ENCODE measurements at places on chromosomes 4 and X.
A peak's percentile ranks its signal among the peaks of the same experiment; 100 is the strongest.

- no peak for DNase-seq
Measured at GRCh38 chr4:157558016-157558415, 337.5 kb downstream of the GRIA2 start.

GRCh38 chr4:62288808-62289541 is 1088.8 kb downstream of the ADGRL3 start:
- no peak for DNase-seq

GRCh38 chr4:1513936-1514483 is 107.8 kb upstream of the NKX1-1 start:
- no peak for DNase-seq

- no peak for DNase-seq
Measured at GRCh38 chrX:19799319-19800182, 87.8 kb downstream of the SH3KBP1 start.

DNA sequence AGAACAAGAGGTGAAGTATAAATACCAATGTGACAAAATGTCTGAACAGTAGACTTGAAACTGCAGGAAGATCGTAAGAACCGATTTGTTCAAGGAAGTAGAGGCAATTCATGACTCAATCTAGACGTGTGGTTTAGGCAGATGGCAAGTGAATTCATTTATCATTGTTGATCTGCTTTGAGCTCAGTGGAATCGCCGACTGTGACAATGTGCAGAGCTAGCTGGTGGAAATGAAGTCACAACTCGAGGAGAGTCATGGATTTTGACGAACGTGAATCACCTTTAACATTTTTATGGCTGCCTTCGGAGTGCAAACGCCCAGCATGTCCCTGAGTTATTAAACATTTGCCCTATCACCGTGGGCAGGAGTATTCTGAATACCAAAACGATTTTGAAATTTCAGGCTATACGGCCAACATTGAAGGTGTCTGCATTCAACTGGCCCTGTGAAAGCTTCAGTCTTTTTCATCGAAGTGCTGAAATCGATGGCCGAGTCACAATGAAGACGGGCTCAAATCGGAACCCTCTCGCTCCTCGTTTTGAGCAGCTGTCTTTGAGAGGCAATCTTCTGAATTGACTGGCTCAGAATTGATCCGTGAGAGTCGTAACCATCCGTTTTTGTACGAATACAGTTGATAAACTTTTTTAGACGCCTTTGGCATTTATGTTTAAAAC is 689 bp upstream of the OGT start:
- DNase-seq, result peak; percentile 51

- DNase-seq, result peak; percentile 97
Measured at GRCh38 chr4:14856062-14856933, 146.0 kb upstream of the CPEB2 start.

DNA sequence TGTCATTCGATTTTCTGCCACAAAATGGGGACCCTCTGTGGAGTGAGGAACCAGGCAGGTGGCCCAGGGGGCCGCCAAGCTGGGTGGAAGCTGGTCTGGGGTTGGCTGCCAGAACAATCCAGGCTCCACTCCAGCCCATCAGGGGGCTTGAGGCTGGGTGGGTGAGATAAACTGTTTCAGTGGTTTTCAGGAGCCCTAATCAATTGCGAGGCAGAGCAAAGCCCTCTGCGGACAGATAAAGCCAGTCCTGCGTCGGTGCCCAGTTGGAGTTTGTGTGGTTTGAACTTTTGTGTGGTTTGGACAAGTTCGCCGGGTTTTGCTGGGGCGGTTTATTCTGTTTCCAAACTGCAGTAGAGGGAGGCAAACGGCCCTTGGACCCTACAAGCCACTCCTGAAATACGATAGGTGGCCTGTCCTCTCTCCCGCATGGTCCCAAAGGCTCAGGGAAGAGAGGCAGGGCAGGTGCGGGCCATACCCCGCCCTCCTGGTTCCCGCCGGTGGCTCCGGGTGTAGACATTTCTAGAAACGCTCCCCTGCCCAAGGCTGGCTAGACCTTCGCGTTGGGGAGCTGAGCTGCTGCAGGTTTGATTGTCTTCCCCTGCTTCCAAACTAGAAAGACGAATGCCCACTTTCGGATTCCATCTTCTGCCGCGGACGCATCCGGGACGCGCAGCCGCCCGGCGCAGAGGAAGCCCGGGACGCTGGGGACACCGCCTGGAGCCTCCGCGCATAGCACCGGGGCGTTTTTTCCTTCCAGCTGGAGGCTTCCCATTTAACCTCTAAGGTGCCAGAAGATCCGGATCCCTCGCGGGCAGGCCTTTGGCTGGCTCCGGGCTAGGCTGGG is 169.0 kb upstream of the BCOR start:
- DNase-seq, result no peak

DNA sequence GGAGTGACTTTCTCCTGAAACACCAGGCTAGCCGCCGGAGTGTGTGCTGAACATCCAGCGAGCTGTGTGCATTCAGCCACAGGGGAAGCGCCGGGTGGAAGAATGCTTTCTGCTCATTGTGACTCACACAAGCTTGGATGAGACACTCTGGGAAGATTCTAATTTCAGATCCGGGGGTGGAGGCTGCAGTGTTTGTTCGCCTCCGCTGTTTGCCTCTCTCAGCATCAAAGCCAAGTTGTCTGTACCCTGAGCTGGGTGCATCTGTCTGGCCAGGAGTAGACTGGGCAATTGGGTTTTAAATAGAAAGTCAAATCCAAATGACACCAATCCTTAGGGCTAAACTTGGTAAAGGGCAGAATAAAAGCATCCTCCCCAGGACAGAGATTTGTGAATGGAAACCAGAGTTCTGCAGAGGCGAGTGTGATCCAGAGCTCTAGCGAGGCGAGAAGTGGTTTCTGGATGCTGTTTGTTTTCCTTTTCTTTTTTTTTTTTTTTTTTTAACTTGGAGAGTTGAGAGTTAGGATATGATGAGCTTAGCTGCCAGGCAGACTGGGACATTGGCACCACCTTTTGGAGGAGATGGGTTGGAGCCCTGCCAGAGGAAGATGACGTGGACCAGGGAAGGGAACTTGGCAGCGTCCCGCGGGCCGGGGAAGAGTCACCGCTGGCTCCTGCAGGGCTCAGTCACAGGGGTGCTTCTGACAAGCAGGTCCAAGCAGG is 196.0 kb upstream of the PSAPL1 start:
- DNase-seq, result peak; percentile 34

- no peak for DNase-seq
Measured at GRCh38 chr4:147923854-147924253, 192.0 kb downstream of the ARHGAP10 start.

DNA sequence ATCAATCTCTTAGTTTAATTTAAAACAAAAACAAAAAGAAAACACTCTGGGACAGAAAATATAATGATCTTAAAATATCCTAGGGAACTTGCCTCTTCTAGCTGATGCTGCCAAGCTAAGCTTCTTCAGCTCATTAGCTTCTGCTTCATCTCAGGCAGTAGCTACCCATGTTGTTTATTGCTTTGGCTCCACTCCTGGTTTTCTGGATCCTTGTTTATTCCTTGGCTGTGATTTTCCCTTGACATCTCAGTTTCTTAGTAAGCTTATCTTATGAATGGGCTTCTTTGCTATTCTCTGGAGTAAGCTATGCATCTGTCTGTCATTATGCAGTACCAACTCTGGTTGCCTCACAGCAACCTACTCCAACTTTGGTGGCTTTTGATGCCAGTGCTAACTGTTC is 5.1 kb upstream of the MTHFD2L start:
- DNase-seq, result no peak

DNA sequence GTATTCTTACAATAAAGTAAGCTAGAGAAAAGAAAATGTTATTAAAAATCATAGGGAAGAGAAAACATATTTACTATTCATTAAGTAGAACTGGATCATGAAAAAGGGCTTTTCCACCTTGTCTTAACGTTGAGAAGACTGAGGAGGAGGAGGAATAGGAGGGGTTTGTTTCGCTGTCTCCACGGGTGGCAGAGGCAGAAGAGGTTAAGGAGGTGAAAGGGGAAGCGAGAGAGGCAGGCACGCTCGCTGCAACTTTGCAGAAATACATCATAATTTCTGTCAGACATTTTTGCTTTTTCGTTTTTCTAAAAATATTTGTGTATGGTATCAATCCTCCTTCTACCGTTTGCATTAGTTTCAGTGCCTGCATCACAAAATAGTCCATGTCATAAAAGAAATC is 2375.1 kb upstream of the AGA start:
- DNase-seq, result no peak

DNA sequence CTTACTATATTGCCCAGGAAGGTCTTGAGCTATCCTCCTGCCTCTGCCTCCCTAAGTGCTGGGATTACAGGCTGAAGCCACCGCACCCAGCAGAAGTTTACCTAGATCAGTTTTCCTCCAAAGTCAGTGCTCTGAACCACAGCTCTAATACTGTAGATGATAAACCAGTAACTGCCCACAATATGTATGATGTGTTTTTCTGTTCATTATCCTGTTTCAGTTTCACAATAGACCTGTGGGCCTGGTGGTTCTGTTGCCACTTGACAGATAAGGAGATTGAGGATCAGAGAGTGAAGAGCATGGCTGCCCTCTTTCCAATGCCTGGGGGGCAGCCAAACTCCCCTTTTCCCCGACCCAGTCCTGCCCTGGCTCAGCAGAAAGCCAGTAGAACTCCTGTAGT is 87.0 kb downstream of the EFNB1 start:
- DNase-seq, result no peak

DNA sequence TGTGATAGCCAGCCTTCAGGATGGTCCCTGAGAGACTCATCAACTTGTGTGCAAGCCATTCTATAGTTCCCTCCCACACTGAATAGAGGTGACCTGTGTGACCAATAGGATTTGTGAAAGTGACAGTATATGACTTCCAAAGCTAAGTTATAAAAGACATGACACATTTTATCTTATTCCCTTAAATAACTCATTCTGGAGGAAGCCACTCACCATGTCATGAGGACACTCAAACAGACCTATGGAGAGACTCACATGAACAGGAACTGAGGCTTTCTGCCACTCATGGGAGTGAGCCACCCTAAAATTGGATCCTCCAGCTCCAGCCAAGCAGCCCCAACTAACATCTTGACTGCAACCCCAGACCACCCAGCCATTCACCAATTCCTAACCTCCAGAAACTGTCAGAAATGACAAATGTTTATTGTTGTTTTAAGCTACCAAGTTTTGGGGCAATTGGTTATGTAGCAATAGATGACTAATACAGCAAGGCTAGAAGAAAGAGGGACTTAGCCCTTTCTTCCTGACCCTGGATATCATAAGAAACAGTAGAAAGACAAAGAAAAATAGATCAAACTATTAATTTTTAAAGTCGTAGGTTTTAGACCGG is 9.0 kb upstream of the CHIC2 start:
- no peak for DNase-seq

DNA sequence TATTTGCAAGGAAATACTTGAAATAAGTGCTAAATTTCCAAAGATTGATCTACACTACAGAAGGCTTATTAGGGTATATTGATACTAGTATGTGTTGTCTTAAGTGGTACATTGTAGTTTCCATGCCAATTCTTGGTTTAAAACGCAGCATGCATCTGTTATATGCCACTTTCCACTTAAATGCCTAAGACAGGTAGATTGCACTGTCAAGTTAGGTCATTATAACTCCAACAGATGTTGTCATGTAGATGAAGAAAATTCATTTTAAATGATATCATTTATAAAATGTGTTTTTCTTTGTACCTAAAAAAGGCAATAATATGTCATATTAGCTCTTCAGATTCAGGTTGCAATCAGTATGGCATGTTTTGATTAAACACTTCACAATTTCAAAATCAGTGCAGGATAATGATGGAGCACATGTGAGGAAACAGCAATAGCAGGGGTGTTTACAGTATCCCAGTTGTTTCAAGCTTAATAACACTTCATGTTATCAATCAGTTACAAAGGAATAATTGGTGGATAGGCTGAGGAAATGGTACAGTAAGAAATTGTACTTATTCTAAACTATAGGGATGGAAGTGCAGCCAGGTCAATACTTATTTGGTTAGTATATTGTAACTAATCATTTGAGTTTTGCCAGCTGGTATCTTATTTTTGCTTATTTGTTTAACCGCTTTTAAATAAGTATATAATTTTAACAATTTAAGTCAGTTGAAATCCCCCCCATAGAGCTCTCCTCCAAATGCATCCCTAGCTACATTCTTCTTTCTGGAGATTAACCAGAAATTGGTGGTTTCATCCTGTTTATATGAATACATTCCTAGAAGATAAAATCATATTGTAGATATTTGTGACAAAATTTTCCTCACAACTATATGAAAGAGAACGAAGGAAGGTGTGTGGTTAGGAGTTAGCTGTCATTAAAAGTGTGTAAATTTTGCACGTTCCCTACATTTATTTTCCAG is 454.4 kb upstream of the ATOH1 start:
- DNase-seq, result no peak

DNA sequence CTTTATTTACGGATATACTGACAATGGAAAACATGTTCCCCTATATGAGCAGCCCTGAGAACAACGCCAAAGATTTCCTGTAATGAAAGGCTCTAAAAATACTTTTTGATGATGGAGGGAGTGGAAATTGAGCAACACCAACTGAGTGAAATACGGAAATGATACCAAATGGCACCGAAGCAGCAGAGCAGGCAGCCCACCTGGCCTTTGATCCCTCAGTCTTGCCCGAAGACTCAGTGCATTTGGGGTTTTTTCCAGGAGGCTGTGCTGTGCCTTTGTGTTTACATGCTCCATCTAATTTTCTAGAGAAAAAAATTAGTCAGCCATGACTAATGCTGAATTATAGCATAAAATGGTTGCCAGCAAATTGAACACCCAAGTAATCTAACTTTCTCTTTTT is 169.9 kb upstream of the RBPJ start:
- no peak for DNase-seq

DNA sequence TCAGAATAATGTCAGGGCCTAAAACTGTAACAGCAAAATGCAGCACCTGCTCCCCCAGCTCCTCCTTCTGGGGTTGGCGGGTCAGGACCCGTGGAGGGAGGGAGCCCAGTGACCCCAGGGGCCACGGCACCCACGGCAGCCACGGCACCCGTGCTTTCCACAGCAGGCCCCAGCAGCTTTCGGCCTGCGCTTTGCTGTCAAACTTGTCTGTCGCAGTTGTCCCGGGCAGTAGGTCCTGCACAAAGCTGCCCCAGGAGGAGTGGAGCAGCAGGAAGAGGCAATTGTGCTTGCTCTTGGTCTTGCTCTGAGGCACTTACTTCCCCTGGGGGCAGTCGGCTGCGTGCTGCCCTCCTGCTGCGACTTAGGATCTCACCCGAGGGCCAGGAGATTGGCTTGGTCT is 183.6 kb downstream of the AFAP1 start:
- no peak for DNase-seq

- no peak for DNase-seq
Measured at GRCh38 chr4:53782458-53782845, 191.2 kb upstream of the LNX1 start.

DNA sequence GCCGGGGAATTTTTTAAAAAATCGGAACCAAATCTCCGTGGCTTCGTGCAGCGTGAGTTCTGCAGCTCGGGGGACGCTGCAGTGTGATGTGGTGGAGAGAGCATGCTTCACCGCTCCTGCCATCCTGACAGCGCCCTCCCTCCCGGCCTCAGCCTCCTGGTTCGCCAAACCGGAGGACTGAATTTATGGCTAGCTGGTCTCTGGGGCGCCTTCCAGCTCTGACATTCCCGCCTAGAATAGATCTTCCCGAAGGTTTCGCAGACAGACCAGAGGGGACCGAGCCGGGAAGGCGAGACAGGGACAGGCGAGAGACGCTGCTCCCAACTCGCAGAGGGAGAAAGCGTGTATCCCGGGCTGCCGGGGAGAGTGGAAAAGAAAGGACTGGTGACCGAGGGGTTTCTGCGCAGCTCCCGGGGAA is 25.9 kb downstream of the HOPX start:
- no peak for DNase-seq

- DNase-seq, result no peak
Measured at GRCh38 chr4:121428721-121429120, 47.9 kb upstream of the QRFPR start.

Data from epithelial cell of prostate (primary cell).